ENCODE measurements at places on chromosomes 7 and 10. TPM values are rescaled to one million over a fixed set of nuclear protein-coding genes. Genes with fewer than 3 reads are reported as not detected.

Gene RPEL1
- polyA plus RNA-seq, result not detected

Gene KCND2
- polyA plus RNA-seq, result 0.31 TPM

Gene DRGX
- polyA plus RNA-seq, result not detected

Gene UCMA
- polyA plus RNA-seq, result not detected

Gene MOGAT3
- polyA plus RNA-seq, result not detected

Gene CRHR2
- not detected for polyA plus RNA-seq

GRCh38 chr10:130335336-130335735 lies 199.1 kb downstream of the GLRX3 start:
- H3K27me3 ChIP-seq, result peaks cover 16% of the 10 kb centered on the region
- no peak overlapping the region for H3K27ac ChIP-seq
- H3K36me3 ChIP-seq, result no peaks in the 10 kb centered on the region
- DNase-seq, result no peak
- H3K4me3 ChIP-seq, result no peak overlapping the region
- no peaks in the 10 kb centered on the region for H3K4me1 ChIP-seq

GRCh38 chr7:54330216-54330800 lies 211.9 kb upstream of the VSTM2A start:
- no peaks in the 10 kb centered on the region for H3K4me1 ChIP-seq
- H3K36me3 ChIP-seq, result no peaks in the 10 kb centered on the region
- no peak overlapping the region for H3K27ac ChIP-seq
- no peaks in the 10 kb centered on the region for H3K27me3 ChIP-seq
- no peak overlapping the region for H3K4me3 ChIP-seq

GRCh38 chr7:151008511-151009323 lies 15.6 kb downstream of the ATG9B start:
- DNase-seq, result peak; percentile 83
- H3K27ac ChIP-seq, result no peak overlapping the region
- H3K36me3 ChIP-seq, result no peaks in the 10 kb centered on the region
- peaks cover 43% of the 10 kb centered on the region for H3K4me1 ChIP-seq
- peak overlapping the region; percentile 2 for H3K4me3 ChIP-seq
- no peaks in the 10 kb centered on the region for H3K27me3 ChIP-seq

GRCh38 chr7:128404886-128405470 lies 4.8 kb downstream of the IMPDH1 start:
- DNase-seq, result peak; percentile 40
- H3K27me3 ChIP-seq, result no peaks in the 10 kb centered on the region
- H3K4me3 ChIP-seq, result peak overlapping the region; percentile 76
- H3K36me3 ChIP-seq, result peaks cover 31% of the 10 kb centered on the region
- H3K27ac ChIP-seq, result peak overlapping the region; percentile 69

DNA sequence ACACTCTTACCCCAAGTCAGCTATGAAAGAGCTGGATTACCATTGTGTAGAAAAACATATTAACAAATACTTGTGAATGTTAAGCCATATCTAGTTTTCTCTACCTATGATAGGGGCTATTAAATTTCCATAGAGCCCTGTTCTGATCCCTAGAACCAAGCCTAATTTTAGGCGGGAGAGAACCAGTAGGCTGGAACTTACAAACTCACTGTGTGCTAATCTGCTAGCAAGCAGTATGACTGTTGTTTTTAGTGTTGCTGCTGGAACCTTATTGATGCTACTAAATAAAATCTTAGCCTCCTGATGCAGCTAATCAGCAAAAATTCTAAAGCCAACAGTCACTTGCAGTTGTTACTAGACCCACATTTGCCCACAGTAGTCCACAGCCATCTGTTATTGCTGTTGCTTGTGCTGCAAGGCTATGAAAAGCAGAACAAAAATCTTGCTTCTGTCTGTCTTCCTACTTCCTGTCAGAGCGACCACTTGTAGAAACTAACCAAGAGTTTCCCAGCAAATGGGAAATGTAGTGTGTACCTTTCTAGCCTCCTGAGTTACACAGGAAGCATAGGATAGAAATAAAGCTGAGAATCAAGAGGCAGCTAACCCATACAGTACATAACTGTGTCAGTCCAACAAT lies 368.4 kb downstream of the ARL4A start:
- no peaks in the 10 kb centered on the region for H3K4me1 ChIP-seq
- no peaks in the 10 kb centered on the region for H3K27me3 ChIP-seq
- DNase-seq, result no peak
- H3K27ac ChIP-seq, result no peak overlapping the region
- no peaks in the 10 kb centered on the region for H3K36me3 ChIP-seq

DNA sequence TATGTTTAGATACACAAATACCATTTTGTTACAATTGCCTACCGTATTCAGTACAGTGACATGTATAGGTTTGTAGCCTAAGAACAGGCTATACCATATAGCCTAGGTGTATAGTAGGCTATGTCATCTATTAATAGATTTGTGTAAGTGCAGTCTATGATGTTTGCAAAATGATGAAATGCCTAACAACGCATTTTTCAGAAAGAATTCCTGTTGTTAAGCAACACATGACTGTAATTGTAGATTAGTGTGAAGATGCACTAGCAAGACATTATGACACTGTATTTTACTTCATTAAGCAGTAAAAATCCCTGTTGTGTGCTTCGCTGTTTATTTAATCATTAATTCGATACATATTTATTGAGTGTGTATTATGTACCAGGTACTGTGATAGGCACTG lies 446.0 kb downstream of the SUGCT start:
- H3K36me3 ChIP-seq, result no peaks in the 10 kb centered on the region
- H3K4me1 ChIP-seq, result no peaks in the 10 kb centered on the region
- no peak overlapping the region for H3K4me3 ChIP-seq
- H3K27ac ChIP-seq, result no peak overlapping the region

GRCh38 chr7:2886900-2887299 lies 42.8 kb upstream of the GNA12 start:
- peak; percentile 44 for DNase-seq
- H3K4me1 ChIP-seq, result no peaks in the 10 kb centered on the region
- no peak overlapping the region for H3K4me3 ChIP-seq
- no peaks in the 10 kb centered on the region for H3K36me3 ChIP-seq
- H3K27me3 ChIP-seq, result no peaks in the 10 kb centered on the region

DNA sequence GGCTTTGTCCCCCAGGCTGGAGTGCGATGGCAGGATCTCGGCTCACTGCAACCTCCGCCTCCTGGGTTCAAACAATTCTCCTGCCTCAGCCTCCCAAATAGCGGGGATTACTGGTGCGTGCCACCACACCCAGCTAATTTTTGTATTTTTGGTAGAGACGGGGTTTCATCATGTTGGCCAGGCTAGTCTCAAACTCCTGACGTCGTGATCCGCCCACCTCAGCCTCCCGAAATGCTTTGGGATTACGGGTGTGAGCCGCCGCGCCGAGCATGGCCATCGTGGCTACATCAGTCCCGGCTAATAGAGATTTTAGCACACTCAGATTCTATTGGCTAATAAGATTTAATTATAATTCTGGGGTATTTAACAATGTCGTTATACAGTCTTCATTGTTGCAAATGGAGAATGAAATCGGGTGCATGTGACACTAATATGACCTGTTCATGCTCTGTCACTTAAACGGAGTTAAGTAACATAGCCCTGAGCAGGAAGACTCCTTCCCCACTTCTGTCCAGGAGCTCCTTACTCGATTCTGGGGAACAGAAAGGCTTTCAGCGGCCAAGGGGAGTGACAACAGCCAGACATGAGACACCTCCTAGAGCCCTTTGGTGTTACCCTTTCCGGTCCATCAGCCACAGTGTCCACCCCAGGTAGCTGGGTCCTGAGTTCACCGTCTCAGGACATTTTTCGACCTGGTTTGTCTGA lies 40.9 kb upstream of the FAM20C start:
- no peaks in the 10 kb centered on the region for H3K27me3 ChIP-seq
- H3K27ac ChIP-seq, result no peak overlapping the region
- H3K4me1 ChIP-seq, result peaks cover 34% of the 10 kb centered on the region
- H3K36me3 ChIP-seq, result no peaks in the 10 kb centered on the region
- H3K4me3 ChIP-seq, result no peak overlapping the region

DNA sequence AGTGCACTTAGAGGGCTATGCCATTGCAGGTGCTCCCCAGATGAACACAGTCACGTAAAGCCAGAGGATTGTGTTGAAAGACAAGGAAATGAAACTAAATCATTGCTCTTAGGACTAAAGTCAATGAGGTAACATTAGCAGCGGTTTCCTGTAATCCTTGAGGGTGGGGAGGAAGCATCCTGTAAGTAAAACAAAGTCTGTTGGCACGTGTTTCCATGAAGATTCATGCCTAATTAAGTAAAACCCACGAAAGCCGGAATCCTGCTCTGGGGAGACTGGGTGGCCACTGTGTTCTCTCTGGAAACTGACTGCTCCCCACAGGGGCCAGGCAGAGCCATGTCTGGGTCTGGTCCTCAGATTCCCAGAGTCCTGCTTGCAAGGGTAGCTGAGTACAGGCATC lies 18.3 kb downstream of the STEAP1B start:
- DNase-seq, result no peak
- no peaks in the 10 kb centered on the region for H3K27me3 ChIP-seq
- no peaks in the 10 kb centered on the region for H3K4me1 ChIP-seq
- H3K36me3 ChIP-seq, result no peaks in the 10 kb centered on the region
- H3K4me3 ChIP-seq, result no peak overlapping the region
- no peak overlapping the region for H3K27ac ChIP-seq

GRCh38 chr10:83533290-83533689 lies 606.0 kb upstream of the GHITM start:
- no peak overlapping the region for H3K27ac ChIP-seq
- no peaks in the 10 kb centered on the region for H3K27me3 ChIP-seq
- no peaks in the 10 kb centered on the region for H3K4me1 ChIP-seq
- no peak for DNase-seq

- no peak overlapping the region for H3K27ac ChIP-seq
- no peak overlapping the region for H3K4me3 ChIP-seq
- DNase-seq, result no peak
Measured at GRCh38 chr10:104334965-104335650, 3.2 kb downstream of the ITPRIP start.

GRCh38 chr10:43211431-43212042 lies 55.3 kb downstream of the RASGEF1A start:
- H3K4me1 ChIP-seq, result no peaks in the 10 kb centered on the region
- H3K36me3 ChIP-seq, result no peaks in the 10 kb centered on the region
- no peaks in the 10 kb centered on the region for H3K27me3 ChIP-seq
- DNase-seq, result no peak
- no peak overlapping the region for H3K27ac ChIP-seq

- no peak overlapping the region for H3K27ac ChIP-seq
- no peak for DNase-seq
- H3K27me3 ChIP-seq, result no peaks in the 10 kb centered on the region
- H3K4me1 ChIP-seq, result no peaks in the 10 kb centered on the region
- H3K36me3 ChIP-seq, result no peaks in the 10 kb centered on the region
Measured at GRCh38 chr10:114581071-114581470, 77.0 kb downstream of the ABLIM1 start.

GRCh38 chr10:84348860-84349259 lies 20.5 kb downstream of the CCSER2 start:
- peak; percentile 18 for DNase-seq
- no peak overlapping the region for H3K4me3 ChIP-seq
- no peaks in the 10 kb centered on the region for H3K27me3 ChIP-seq
- H3K4me1 ChIP-seq, result peaks cover 8% of the 10 kb centered on the region
- H3K27ac ChIP-seq, result peak overlapping the region; percentile 44

Data from stomach (tissue), 19 donors.